ENCODE measurements at places on chromosomes 2 and 18.

DNA sequence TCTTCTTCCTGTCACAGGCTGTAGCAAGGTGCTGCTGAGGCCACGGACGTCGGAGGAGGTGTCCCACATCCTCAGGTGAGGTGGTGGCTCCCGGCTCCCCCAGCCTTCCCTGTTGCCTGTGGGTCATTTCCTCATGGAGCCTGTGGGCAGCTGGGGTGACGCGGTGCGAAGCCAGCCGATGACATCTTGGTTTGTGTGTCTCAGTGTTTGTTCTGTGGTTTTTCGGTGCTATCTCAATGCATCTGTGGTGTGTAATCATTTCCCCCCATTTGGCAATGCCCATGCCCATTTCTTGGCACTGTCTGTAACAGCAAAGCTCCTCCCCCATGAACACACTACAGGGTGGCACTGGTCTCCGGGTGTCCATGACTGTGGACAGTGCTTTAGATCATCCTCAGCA is 6.6 kb downstream of the D2HGDH start:
- no peak for DNase-seq

GRCh38 chr2:101696272-101697123 is 1.0 kb upstream of the MAP4K4 start:
- DNase-seq: peak; percentile 33

DNA sequence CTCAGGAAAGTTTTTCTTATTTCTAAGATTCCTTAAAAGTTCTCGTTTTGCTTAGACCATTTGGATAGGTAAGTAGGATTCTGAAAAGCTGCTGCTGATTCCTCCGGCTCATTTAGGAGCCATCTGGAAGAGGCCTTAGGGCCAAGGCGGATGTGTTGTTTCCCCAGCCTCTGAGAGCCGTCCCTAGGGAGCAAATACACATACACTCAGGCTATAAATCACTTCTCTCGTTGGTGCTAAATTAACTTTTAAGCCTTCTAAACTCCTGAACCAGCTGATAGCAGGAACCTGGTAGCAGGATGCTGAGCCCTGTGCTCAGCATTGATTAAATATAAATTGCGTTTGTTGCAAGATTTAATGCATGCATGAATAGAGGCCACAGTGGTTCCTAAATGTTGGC is 109.8 kb downstream of the ADCYAP1 start:
- no peak for DNase-seq

- no peak for DNase-seq
These were observed 28.1 kb upstream of the PNPT1 start for GRCh38 chr2:55721596-55722215.

DNA sequence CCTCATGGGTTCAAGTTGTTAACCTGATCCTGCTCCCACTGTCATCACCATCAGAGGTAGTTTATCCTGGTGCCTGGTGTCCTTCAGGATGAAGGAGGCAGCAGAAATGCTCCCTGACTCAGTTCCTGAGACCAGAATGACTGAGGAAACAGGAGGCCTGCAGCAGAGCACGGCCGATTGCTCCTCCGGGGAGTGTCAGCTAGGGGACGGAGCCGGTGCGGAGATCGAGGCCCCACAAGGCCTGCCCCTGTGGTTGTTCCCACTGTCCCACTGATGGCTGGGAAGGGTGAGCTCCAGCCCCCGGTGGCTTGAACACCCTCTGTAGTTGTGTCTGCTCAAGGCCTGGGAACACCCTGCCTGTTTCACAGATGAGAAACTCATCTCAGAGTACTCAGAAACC is 45.6 kb downstream of the SH3BP4 start:
- DNase-seq: no peak

DNA sequence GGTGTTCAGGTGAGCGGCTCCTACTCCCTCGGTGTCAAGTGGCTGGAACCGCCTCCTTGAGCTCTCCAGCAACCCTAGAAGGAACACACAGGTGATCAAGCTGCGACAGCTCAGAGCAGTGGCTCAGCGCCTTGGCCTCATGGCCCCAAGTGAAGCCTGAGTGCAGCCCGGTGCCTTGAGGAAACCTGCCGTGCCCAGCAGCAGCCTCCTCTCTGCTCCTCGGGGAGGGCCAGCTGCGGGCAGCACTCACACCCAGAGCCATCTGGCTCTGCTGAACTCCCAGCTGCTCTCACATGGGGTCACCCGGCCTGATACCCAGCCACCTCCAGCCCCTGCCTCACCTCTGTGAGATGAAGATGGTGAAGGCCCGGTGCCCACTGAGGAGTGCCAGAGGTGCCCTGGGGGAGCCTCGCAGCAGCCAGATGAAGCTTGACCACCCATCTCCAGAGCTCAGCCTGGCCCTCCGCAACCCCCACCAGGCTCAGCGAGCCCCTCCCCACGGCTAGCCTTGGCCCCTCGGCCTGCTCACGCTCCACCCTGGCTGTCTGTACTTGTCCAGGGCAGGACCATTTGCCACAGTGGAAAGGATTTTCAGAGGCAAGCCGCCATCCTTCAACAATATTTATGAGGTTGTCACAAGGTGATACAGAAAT is 70.6 kb upstream of the RAB6C start:
- DNase-seq: no peak

GRCh38 chr18:40553029-40553428 is 1402.0 kb upstream of the PIK3C3 start:
- DNase-seq: no peak

GRCh38 chr2:168482952-168483831 is 27.1 kb downstream of the CERS6 start:
- DNase-seq: no peak

- DNase-seq: no peak
These were observed 126.6 kb upstream of the SLC14A2 start for GRCh38 chr18:45488645-45489044.

DNA sequence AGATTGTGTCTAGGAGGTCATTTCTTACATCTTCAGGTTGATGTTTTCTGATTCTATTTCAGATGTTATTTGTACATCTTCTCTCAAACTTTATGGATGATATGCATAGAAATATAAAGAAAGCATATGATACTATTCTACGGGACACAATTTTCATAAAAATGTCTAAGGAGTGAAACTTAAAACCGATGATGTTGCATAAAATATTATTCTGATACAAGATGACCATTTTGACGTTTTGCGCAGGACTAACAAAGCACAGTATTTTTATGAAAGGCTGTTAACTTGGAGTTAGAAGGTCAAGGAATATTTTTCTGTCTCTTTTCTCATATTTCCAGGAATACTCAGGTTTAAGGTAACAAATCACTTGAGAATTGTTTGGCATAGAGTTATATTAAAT is 8.7 kb downstream of the NETO1 start:
- DNase-seq: no peak

GRCh38 chr18:52813635-52814416 is 473.8 kb downstream of the DCC start:
- no peak for DNase-seq

GRCh38 chr18:31655354-31655753 is 29.0 kb downstream of the B4GALT6 start:
- DNase-seq: no peak

DNA sequence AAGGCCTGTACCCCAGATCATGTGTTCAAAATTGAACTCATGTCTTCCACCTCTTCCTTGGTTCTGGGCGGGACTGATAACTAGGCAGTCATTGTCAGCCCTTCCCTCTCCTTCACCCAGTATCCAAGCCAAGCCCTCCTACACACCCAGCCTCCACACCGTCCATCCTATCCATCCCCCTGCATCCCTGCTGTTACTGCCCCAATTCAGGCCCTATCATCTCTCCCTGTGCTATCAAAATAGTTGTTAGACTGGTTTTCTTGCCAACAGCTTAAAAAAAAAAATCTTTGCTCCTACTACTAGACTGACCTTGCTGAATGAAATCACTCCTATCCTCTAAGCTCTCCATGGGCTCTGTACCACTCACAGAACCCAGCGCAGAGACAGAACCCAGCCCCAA is 32.8 kb downstream of the TGFA start:
- DNase-seq: no peak

DNA sequence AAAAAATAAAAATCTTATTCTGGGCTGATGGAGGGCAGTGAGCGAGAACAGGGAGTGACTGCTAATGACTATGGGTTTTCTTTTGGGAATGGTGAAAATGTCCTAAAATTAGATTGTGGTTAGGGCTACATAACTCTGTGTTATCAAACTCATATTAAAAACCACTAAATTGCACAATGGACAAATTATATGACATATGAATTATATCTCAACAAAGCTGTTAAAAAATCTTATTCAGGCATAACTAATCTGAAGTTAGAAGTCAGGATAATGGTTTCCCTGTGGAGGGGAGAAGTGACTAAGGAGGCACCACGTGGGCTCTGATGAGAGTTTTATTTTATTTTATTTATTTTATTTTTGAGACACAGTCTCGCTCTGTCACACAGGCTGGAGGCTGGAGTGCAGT is 32.1 kb upstream of the DPP4 start:
- DNase-seq: no peak

DNA sequence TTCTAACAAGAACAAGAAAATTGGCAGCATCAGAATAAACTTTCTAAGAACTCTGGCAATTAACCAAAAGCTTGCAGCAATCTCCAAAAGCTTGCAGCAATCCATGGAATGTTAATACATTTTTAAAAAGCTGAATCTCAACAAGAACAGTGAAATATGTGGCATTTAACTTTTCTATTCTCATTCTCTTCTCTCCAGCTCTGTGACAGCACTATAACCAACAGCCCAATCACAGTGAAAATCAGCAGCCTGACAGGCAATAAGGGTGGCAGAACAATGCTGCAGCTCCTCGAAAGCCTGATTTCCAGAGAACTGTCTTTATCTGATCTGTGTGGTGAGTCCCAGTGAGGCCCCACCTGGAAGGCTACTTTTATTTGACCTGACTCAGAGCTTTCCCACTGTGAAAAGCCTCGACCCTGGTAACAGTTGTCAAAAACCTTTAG is 60.0 kb downstream of the TMEM131 start:
- no peak for DNase-seq

- no peak for DNase-seq
These were observed 33.6 kb downstream of the TTC32 start for GRCh38 chr2:19868224-19868623.
